ENCODE measurements at places on chromosomes 3 and 15.

DNA sequence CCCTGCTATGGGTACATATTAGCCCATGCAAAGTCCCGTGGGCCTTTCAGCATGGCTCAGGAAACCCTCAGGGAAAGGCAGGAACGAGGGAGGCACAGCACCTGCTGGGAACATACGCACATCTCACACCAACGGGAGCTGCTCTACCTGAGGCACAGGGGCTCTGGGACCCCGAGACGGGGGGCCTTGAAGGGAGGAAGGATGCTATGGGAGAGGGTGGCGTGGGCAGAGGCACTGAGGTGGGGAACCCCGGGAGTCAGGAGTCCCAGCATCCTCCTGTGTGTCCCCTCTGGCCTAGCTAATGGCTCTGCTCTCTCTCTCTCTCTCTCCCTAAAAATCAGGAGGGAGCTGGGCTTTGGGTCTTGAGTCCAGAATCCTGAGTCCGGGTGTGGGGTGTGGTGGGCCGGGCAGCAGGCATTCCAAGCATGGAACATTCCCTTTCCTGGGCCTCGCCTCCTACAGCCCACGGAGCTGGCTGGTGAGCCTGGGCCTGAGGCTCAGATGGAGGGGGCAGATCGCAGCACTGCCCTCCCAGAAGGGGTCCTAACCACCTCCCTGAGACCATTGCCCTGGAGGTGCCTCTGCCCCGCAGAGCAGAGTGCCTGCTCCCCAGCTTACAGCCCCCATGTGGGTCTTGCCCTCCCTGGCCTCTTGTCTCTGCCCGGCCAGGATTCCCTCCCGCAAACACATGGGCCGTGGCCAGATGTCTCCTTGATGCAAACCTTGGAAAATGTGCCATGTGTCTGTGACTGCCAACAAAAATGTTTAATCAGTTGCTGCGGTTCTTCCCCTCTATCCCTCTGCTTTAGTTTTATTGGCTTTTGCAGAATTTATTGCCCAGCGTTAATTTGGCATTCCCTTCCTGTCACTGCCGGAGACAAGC is 101.6 kb downstream of the TMEM266 start:
- no peak for DNase-seq

- DNase-seq, result no peak
Observed at GRCh38 chr3:10473581-10474274, 31.7 kb downstream of the ATP2B2 start.

DNA sequence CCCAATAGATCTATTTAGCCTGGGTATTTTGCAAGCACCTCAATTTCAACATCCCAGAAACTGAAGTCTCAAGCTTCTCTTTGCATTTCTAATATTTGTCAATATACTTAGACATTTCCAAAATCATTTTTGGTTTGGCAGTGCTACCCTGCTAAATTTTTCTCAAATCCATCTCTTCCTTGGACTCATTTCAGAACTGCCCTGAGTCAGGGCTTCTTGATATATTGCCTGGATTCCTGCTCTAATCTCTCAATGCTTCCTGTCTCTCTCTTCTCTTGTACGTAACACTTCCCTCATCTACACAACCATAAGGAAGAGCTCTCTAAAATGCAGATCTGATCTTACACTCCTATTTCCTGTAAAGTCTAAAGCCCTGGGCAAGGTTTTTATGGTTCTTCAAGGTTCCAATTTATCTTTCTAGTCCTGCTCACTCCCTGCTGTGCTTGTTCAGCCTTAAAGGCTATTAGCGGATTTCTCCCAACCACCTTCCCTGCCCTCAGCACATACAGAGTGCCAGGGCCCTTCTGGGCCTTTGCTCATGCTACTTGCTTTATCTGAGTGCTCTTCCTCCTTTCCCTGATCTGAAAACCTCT is 53.0 kb upstream of the MME start:
- DNase-seq, result no peak

DNA sequence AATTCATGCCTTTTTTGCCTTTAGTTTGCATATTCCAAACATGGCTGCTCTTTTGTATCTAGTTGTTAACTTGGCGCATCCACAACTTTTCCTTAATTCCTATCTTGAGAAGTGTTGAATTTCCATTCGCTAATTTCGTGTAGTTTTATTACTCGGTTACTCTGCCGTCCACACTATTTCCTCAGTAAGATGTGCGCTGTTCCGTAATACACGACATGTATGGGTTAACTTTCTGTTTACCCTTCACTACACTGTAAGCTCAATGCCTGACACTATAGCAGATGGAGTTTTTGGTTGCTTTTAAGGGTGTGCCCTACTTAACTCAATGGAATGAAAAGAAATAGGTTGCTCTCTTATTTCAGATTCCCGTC is 724 bp downstream of the RPSA start:
- peak; percentile 7 for DNase-seq

DNA sequence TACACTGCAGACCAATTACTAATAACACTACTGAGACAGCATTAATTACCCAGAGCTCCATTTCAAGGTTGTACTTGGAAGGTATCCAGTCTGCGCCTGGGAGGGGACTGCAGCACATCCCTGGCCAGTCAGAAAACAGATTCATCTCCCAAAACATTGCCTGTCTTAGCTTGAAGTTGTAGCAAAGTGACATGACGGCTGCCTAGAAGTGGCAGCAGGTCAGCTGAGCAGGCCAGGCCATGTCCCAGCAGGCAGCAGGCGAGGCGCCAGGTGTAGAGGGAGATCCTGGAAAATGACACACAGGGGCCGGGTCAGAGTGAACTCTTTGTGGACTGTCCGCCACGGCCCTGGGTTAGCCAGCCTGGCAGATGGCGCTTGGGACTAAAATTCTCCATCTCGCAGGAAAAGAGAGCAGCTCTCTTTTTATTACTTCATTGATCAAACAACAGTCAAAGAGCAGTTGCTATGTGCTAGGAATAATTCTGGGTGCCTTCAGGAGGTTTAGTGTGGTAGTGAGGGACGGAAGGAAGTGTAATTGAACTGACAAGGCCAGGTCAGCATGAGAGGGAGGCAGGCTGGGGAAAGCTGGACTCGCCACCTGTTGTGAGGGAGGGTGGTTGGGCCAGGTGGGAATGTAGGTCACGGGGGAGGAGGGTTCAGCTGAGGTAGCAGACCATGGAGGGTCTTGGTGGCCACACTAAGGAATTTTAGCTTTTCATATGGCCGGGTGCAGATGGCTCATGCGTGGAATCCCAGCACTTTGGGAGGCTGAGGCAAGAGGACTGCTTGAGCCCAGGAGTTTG is 1.3 kb upstream of the MAP6D1 start:
- DNase-seq, result no peak

GRCh38 chr15:41661518-41662225 is 1.5 kb downstream of the MGA start:
- peak; percentile 67 for DNase-seq

GRCh38 chr3:194961149-194961548 is 275.5 kb downstream of the FAM43A start:
- DNase-seq, result no peak

DNA sequence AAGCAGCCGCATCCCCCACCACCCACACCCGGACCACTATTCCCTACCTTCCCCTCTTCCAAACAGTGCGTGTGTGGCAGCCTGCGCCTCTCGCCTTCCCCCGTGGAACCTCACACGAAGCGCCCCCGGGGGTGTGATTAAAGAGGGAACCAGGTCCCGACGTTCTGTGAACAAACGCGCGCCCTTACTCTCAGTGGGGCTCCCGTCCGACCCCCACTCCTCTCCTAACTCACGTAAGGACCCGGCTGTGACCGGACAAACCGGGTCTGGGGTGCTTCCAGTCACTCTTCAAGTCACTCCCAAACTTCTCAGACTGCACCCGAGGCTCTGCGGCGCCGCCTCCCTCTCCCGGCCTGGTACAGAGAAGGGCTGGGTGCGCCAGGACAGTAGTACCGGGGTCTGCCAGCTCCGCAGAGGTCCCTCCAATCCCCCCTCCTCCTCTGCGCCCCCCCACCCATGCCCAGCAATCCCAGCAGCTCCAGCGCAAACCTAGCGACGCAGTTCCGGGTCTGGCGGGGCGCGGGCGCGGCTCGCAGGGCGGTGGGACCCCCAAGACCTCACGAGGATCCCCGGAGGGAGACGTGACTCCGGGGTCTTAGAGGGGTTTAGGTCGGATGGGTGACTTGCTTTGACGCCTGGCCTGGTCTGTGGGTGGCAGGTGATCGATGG is 574 bp downstream of the DUOXA1 start:
- DNase-seq, result no peak

DNA sequence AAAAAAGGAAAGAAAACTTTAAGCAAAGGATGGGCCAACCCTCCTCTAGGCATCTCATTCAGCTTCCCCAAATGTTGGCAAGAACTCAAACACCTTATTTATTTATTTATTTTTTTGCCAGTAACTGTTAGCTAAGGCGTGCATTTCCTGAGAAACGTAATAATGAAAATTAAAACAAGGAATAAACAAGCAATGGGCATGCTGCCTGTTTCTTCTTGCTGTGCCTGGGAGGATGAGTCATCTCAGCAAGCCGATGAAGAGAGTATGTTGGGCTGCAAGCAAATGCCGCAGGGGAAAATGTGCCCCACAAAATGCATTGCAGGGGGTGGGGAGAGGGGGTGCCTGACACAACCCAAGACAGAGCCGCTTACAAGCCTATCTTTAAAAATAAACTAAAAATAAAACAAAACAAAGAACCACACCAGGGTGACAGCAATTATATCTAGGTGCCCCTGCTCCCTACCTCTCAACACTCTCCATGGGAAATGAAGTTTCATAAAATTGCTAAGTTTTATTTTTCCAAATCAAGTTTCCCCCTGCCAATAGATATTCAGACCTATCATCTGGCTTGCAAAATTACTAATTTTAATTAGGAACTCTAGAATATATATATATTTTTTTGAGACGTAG is 40.3 kb downstream of the EIF4E3 start:
- peak; percentile 75 for DNase-seq

GRCh38 chr15:40843885-40844695 is at the start of gene SPINT1:
SPINT1 (plus strand) TSS chr15:40844048; CDS start chr15:40844555, 507 bp downstream.
- DNase-seq, result no peak

- DNase-seq, result no peak
Observed at GRCh38 chr3:21330293-21330692, 420.7 kb downstream of the ZNF385D start.

DNA sequence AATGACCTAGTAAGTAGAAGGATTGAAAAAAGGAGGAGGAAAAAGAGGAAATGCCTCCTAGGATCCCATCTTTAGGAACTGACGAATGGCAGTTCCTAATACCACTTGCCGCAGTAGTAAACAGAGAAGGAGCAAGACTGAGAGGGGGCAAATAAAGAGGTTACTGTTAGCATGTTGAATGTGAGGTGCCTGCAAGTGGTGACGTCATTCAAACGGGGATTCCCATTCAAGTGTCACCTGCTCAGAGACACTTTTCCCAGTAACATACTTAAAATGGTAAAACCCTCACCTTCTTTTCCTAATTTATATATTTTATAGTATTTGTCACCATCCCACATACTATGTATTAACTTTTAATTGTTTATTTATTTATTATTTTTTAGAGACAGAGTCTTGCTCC is 178.9 kb downstream of the IL5RA start:
- no peak for DNase-seq

- DNase-seq, result no peak
Observed at GRCh38 chr15:63030101-63030551, 12.4 kb upstream of the TPM1 start.

DNA sequence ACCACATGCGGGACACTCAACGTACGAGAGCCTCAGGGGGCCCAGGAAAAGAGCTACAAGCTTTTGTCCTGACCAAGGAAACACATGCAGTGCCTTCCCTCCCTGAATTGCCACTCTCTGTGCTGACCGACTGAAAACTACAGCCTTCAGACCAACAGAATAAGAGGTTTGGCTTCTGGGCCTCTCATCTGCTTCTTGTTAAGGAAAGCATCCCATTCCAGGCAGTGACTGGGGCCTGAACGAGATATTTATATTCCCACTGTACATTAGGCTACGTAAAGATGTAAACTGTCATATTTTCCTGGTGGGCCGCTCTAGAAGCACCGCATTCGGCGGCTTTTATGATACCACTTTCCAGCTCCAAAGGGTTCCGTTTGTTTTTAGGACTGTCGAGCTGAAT is 208.9 kb upstream of the TPM1 start:
- DNase-seq, result no peak

GRCh38 chr3:100155128-100155527 is 40.8 kb upstream of the FILIP1L start:
- no peak for DNase-seq

DNA sequence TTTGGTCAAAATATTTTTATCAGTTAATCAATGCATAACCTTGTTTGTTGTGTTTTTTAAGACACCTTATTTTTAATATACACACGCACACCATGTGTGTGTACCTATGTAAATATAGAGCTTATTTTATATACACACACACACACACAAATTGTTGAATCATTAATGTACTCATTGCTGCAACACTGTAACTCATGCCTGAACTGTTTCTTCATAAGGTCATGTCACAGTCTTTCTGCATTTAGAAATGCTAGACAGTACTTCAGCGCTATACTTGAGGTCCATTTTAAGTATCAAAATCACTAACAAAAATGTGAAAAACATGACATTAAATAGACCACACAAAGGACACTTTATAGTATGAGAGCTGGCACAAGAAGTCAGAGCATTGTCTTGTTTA is 589.4 kb downstream of the SI start:
- no peak for DNase-seq

- DNase-seq, result no peak
Observed at GRCh38 chr15:74955017-74955416, 1.6 kb downstream of the RPP25 start.

GRCh38 chr3:29153811-29154210 is 127.1 kb upstream of the RBMS3 start:
- DNase-seq, result no peak

GRCh38 chr3:146131616-146132410 is 29.2 kb downstream of the PLOD2 start:
- peak; percentile 94 for DNase-seq

GRCh38 chr15:36325206-36325605 is 254.2 kb upstream of the CDIN1 start:
- DNase-seq, result no peak

GRCh38 chr3:124297062-124297980 is 305.4 kb upstream of the ROPN1 start:
- DNase-seq, result no peak

- DNase-seq, result no peak
Observed at GRCh38 chr15:69976366-69976994, 121.2 kb downstream of the TLE3 start.

DNA sequence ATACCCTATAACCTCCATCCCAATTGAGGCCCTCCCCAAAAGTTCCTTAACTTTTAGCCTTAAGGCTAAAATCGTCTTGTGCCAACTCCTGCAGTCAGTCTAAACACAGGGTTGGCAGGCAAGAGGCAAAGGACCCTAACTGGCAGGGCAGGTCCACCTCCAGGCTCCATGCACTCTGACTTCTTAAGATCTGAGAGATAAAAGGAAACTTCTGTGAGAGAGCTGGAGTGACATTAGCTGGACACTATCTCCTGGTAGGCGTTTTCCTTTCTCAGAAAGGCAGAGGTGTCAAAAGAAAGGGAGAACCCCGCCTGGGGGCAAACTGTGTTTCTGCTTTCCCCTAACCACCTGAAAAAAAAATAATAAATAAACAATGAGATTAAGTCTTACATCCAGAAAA is 3.6 kb downstream of the CHSY1 start:
- no peak for DNase-seq

GRCh38 chr3:113174801-113175485 is 36.4 kb upstream of the BOC start:
- no peak for DNase-seq

- peak; percentile 27 for DNase-seq
Observed at GRCh38 chr15:99197856-99198255, 51.5 kb downstream of the TTC23 start.

- peak; percentile 21 for DNase-seq
Observed at GRCh38 chr3:59510576-59510975, 460.8 kb upstream of the CFAP20DC start.
